ENCODE measurements at places on chromosomes 2 and 18. TPM values are rescaled to one million over a fixed set of nuclear protein-coding genes. Genes with fewer than 3 reads are reported as not detected.

DNA sequence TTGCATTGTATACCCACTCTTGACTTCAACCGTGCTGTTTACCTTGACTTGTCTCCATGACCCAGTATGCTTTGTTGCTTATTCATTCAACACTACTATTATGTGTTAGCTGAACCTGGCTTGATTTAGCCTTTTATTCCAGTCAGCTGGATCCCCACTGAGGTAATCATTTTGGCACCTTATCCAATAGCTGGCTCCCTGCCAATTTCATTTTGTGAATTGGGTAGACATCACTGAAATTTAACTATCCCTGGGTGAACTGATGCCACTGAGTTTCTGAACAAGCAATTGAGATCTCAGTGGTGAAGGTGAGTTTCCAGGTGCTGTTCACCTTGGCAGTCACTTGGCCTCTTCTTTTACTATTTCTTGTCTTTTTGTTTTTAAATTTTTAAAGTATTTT is 584.3 kb downstream of the ADCYAP1 start:
- no peak for DNase-seq

DNA sequence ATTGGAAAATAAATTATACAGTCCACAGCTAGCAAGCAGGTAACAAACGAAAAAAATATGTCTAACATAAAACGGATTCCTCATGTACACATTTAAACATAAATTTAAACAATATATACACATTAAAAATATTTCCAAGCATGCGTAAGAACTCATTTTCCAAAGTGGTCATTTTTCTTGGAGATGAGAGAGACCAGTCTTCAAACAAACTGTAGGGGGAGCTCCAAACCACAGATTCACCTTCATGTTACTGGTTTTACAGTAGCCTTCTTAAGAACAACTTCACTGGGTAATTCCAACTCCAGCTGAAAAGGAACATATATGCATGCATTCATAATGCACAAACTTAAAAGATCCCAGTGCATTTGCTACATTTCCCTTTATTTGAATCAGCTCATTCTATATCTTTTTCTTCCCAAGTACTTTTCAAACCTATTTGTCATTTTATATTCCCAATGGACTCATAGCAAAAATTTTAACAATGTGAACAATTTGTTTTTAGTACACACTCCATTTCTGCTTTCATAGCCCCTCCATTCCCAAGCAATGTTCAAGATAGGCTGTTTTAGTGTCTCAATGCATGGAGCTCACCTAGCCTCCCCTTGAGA is 4.7 kb upstream of the STAMBP start:
- DNase-seq, result peak; percentile 90

DNA sequence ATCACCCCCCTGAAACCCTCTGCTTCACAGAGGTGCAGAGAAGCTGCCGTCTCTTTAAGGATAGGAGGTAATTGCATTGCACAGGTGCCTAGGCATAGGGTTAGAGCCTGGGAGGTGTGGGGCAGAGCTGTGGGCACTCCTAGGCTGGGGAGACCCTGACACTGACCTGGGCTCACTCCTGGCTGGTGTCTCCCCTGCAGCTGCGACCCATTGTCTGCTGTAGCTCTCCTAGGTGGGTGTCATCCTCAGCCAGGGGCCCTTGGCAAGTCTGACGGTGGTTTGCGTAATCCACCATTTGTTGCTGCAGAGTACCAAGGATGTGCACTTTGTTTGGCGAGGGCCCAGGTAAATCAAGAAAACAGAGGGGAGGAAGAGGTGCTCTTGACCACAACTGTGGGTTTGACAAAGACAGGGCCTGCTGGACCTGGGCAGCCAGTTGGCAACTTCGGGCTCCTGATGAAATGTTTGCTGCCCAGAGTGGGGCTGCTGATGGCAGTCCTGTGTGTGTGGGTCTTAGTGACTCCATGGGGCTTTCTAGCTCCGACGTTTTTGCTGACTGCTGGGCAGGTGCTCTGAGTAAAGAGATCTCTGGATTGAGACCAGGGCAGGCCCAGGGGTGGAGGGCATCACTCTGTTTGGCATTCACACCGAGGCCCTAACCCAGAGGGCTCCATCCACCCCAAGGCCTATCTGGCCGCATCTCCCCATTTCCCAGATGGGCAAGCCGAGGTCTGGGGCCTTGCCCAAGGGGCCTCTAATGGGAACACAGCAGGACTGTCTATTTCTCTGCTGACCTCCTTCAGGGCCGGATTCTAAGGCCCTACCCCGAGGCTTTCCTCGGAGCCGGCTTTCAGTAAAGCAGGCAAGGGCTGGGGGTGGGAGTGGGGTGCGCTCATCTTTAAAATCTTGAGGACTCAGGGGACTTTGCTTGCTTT is 67.7 kb downstream of the EDAR start:
- no peak for DNase-seq

The DOK6 gene
- 2.6 TPM for total RNA-seq

The TLX2 gene
- total RNA-seq, result not detected

The ACMSD gene
- not detected for total RNA-seq

Measured in fibroblast of villous mesenchyme (primary cell).